CD4-positive, alpha-beta T cell treated with Interleukin-2 at 100 ng/mL for 4 hours (primary cell): ENCODE measurements at places on chromosomes 7 and 10.

- DNase-seq = no peak
Measured at GRCh38 chr7:116585967-116586366, 61.1 kb downstream of the CAV1 start.

- no peak for DNase-seq
Measured at GRCh38 chr7:18343047-18343446, 152.5 kb upstream of the HDAC9 start.

DNA sequence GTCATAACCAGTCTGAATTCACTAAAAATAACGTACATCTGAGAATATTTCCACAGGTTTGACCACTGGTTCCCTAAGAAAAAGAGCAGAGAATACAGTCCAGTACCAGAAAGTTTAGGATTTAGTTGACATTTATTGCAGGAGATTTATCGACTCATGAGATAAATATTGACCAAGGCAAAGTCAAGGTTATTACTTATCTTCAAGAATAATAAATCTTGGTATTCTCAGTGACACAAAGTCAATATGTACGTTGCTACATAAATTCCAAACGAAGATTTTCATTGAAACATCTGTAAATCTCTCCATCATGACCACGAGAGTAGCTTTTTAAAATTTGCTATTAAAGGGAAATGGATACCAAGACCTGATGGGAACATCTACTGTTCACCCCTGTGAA is 39.4 kb upstream of the GRB10 start:
- DNase-seq = no peak

GRCh38 chr10:29064680-29065079 is 224.2 kb upstream of the LYZL1 start:
- DNase-seq = no peak

- DNase-seq = no peak
Measured at GRCh38 chr10:133173860-133174640, 14.0 kb downstream of the KNDC1 start.

DNA sequence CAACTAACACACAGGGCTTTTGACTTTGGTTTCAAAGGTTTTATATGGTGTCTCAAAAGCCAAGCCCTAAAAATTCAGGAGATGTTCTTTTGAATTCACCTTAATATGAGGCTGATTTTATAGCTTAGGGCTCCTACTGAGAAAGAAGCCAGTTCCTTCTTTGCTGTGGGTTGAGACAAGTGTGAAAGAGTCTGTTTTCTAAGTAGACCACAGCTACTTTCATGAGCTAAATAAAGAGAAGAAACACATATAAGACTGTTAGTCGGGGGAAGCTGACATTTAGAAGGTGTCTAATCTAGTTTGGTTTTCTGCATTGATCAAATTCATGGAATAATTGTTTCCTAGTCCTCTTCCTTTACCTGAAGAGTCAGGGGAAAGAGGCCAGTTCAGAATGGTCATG is 332.1 kb upstream of the CELF2 start:
- no peak for DNase-seq

DNA sequence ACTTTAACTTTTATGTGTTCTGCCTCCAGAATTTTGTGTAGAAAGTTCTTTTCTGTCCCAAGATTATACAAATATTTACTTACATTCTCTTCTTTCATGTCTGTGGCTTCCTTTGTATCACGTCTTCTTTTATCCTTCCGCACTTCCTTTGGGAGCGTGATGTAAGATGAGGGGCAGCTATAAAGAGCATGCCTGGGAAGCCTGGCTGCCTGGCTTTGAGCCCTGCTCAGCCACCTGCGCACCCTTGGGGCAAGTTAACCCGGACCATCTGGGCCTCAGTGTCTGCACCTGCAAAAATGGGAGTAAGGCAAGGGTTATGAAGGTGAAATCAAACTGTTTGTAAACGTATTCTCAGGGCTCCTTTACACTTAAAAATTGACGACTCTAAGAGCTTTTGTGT is 25.2 kb downstream of the PALD1 start:
- no peak for DNase-seq

- DNase-seq = no peak
Measured at GRCh38 chr10:103086261-103086660, 106.8 kb downstream of the NT5C2 start.

GRCh38 chr10:75492173-75492925 is 60.9 kb downstream of the LRMDA start:
- no peak for DNase-seq

DNA sequence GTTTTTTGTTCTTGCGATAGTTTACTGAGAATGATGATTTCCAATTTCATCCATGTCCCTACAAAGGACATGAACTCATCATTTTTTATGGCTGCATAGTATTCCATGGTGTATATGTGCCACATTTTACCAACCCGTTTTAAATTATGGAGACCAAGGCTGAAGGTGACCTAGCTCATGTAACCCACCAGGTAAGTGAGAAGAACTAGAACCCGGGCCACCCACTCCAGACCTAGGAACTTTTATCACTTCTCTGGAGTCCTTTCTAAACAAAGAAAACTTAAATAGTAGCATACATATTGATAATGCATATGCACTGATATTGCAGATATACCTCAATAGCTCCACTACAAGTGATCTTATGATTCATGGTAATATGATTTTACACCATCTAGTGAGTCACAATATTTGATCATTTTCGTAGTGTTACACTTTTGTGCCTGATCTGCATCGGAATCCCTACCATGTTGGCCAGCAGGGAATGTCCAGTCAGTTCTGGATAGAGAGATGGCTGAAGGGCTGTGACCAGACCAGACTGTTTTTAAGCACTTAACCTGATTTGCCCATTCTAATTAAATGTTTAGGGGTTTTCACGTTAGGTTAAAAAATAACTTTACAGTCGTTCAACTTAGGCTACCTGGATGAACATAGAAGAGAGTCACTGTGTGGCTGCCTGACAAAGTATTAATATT is 15.2 kb downstream of the CUZD1 start:
- DNase-seq = no peak

GRCh38 chr7:35619863-35620262 is 75.1 kb downstream of the HERPUD2 start:
- no peak for DNase-seq

DNA sequence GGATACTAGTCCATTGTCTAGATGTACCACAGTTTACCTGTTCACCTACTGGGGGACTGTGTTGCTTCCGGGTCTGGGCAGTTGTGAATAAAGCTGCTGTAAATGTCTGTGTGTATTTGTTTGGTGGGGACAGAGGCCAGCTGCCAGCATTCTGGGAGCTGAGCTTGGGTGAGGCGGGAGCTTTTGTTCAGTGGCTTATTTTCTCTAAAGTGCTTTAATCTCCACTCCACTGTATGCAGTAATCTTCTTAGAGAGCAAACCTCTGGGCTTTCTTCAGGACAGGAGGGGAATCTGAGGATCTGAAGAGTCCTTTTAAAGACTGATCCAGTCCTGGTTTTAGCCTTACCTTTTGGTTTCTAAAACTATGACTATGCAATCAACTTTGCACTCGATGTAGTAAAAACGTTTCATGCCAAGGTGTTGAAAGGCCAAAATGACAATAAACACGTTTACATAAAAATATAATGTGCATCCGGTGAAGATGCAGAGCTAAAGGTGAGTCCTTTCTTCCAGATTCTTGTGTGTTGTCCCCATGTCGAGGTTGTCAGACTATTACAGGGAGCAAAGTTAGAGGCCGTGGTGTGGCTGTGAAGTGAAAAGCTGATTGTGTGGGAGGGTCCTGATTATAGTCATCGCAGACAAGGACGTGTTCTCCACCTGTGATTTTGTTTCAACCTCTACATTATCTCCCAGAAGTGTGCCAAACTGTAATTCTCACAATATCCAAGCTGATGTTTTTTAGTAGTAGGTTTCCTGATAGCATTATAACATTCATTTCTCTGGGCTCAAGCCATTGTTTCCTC is 279.8 kb downstream of the CAMK1D start:
- no peak for DNase-seq

GRCh38 chr7:110539216-110539615 is 551.7 kb upstream of the LRRN3 start:
- no peak for DNase-seq

DNA sequence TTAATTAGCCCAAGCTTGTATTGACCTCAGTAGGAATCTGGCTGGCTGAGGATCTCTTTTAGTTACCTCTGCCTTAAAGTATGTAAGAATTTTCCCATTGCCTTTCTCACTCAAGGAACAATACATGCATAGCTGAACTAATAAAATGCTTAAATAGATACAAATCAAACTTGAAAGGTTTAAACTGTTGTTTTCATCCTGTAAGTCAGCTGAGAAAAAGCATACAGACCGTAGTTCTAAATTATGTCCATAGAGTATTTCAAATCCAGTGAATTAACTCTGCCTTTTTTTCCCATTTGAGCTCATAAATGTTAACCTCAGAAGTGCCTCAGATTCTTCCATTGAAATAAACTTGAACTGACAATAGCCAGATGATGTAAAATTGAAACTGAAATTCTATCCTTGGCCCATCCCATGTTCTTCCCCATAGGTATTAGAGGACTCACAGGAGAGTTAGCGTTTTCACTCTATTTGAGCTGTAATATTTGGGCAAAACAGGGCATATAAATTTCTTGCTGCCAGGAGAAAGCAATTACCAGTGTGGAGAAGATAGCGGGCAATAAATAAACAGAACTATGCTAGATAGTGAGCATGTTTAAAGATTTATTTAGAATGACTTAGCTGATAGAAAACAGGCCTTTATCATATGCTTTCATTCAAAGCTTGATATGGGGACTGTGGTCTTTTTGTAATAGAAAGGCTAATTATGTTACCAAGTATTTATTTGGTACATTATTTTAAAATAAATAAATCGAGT is 163.7 kb downstream of the WNT2 start:
- DNase-seq = no peak
